Esophagus (tissue), 2 donors: ENCODE measurements at places on chromosomes 6 and 20. TPM values are rescaled to one million over a fixed set of nuclear protein-coding genes. Genes with fewer than 3 reads are reported as not detected.

F13A1 gene
- polyA plus RNA-seq, result 4.5 TPM

ZMYND8 gene
- 8.8 TPM for polyA plus RNA-seq

SCRT2 gene
- not detected for polyA plus RNA-seq

ATXN1 gene
- 4.3 TPM for polyA plus RNA-seq

PRRT1 gene
- polyA plus RNA-seq, result 1.8 TPM

CRISP3 gene
- polyA plus RNA-seq, result 144 TPM

EDN3 gene
- 23.6 TPM for polyA plus RNA-seq

EYS gene
- not detected for polyA plus RNA-seq

COL9A3 gene
- 1.4 TPM for polyA plus RNA-seq
